ENCODE measurements at places on chromosomes 1 and 21.

- no peak for DNase-seq
Observed at GRCh38 chr1:1230656-1231399, 973 bp downstream of the SDF4 start.

DNA sequence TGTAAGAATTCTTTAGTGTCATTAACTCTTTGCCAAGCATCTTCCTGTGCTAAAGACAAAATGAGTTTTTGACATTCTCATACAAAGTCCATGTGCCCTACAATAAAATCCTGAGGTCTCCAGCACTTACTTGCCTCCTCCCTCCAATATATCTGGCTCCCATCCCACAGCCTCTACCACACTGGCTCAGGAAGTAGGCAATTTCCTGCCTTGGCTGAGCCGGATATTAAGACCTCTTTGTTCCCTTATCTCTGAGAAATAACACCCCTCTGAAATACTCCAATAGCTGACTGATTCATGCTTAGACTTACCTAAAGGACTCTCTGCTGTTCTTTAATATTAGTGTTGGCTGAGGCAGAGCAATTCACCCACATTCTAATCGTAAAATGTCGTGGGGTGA is 37.6 kb upstream of the GORAB start:
- no peak for DNase-seq

DNA sequence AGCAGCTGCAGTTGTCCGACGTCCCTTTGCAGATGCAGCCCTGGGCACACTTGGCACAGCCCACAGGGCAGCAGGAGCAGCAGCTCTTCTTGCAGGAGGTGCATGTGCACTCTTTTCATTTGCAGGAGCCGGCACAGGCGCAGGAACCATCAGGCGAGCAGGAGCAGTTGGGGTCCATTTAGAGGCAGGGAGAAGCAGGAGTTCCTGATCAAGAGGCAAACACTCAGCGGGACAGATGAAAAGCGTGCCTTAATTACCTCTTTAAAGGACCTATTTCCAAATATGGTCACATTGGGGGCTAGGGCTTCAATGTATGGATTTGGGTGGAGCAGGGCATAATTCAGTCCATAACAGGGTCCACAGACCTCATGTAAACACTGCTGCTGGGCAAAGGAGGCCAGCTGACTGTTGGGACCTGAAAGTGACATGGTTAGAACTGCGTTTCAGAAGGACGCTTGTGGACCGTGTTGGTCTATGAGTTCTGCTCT is 4.3 kb upstream of the CPLANE2 start:
- DNase-seq, result no peak

- no peak for DNase-seq
Observed at GRCh38 chr1:154880671-154881070, 10.6 kb upstream of the KCNN3 start.

DNA sequence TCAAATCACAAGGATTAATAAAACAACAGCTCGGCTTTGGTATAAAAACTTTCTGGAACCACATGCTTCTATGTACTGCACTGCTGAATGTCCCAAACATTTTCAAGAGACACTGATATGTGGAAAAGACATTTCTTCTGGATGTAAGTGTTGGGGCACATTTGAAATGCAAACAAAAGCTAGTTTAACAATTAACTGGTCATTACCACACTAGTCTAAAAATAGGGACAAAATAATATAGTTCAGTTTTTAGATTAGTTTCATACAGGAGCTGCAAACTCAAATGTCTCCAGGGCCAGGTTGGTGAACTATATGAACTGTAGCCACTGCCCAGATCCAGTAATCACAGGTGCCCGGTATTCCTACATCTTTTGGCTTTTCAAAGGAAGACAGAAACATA is 3.2 kb downstream of the IL23R start:
- DNase-seq, result no peak

- no peak for DNase-seq
Observed at GRCh38 chr1:54024358-54024757, 6.4 kb upstream of the LDLRAD1 start.

DNA sequence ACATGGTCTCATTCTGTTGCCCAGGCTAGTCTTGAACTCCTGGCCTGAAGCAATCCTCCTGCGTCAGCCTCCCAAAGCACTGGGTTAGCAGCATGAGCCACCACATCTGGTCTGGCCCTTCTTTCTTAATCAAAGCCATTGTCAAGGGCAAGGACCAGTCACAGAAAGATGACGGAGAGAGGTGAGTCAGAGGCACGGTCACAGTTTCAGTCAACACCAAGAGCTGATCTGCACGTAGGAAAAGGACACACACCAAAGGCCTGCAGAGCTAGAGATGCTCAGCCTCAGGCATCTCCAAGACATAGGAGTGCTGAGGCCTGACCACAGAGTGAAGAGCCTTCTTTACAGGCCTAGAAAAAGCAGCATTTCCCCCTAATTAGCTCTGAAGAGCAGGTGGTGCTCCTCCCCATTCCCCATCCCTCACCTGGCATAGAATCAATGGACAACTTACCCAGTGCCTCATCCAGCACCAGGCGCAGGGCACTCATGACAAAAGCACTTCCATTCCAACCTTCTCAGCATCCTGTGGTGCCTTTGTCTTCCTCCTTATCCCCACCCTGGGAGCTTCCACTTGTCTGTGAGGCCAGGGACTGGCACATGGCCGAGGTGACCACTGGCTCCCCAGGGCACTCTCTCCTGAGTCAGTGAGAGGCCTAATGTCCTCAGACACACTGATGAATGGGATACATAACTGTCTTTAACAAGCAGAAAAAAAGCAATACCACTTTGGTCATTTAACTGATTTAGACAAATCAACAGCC is 139.8 kb downstream of the AJAP1 start:
- DNase-seq, result no peak

GRCh38 chr1:231162297-231162969 is 575 bp downstream of the TRIM67 start:
- no peak for DNase-seq

DNA sequence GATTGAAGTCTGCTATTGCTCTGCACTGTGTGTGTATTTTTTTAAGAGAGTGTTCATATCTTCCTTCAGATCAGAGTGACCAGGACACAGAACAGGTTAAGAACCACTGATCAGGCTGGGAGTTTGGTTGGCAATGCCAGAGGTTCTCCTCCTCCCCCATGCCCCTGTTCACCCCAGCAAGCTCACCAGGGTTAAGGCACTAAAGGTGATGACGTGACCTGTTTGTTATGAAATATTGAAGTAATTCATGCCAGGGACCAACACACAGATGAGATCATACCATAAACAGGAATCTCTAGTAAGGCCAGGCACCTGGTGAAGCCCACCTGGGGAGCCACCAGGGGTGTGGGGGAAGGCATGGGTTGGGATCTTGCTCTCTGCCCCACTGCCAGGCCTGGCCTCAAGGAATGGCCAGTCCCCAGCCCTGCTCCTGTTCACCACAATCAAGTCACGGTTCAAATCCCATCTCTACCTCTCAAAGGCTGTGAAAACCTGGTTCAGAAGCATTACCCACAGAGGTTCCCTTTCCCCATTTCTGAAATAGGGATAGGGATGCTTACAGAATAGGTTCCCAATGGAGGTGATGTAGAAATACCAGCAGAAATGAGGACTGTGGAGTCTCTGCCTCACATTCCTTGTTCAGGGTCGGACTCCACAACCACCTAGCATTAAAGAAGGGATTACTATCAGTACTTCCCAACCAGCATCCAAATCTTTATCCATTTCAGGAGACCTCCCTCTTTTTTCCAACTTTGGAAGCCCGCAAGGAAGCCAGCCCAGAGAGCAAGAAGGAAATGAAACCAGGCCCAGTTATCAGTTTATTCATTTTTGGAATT is 2.4 kb downstream of the ID3 start:
- no peak for DNase-seq

GRCh38 chr1:177053648-177054047 is 110.9 kb downstream of the ASTN1 start:
- DNase-seq, result no peak

- no peak for DNase-seq
Observed at GRCh38 chr1:104459886-104460285, 710.2 kb downstream of the AMY1C start.

DNA sequence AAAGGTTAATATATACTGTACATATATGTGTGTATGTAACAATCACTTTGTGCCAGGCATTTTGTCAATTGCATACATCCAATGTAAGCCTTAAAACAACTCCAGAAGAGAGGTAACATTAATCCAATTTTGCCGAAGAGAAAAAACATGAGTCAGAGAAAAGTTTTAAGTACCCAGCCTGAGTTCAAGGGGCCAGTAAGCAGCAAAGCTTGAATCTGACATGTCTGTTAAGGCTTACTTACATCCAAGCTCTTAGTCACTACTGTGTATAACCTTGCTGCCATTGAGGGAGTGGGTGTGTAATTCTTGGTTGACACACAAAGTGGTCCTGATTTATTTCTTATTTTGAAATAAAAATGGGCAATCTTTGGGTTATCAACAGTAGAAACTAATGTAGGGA is 360.4 kb upstream of the LYPLAL1 start:
- DNase-seq, result no peak

DNA sequence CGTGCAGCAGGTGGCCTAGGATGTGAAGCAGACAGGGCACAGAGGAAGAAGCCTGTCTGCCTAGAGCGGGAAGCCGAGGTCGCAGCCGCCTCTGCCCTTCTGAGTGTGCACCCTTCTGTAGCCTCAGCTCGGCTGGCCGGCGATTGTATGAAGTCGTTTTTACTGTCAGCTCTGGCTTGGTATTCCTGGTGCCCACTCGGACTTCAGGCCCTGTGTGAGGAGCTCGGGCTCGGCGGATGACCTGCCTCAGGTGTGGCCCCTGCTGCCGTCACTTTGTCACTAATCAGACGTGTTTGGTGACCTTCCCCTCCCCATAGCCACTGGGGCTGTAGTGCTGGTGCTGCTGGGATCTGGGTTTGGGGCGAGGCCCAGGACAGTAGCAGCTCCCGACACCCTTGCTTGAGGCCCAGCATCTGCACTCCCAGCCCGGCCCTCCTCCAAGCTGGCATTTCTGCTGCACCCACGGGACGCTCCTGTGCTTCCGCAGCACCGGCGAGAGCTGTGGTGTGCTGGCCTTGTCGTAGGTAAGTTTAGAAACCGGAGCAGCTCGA is 18.1 kb downstream of the SLX9 start:
- DNase-seq, result no peak

DNA sequence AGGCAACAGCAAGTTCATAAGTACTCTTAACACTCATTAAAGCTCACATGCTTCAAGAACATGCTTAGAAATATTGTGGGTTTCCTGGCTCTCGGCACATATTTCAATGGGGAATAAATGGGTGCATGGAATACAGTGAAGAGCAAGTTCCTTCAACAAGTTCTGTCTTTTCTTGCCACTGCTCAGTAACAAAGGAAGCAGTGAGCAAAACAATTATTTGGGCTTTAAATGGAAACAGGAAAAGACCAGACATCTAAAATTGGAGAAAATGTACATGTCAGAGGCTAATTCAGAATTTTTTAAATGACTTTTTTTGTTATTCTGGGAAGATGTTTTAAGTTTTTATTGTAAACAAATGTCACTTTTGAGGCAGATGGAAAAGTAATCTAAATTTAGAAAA is 478.7 kb downstream of the SETD4 start:
- no peak for DNase-seq

GRCh38 chr1:30359539-30360220 is 363.7 kb downstream of the MATN1 start:
- no peak for DNase-seq

DNA sequence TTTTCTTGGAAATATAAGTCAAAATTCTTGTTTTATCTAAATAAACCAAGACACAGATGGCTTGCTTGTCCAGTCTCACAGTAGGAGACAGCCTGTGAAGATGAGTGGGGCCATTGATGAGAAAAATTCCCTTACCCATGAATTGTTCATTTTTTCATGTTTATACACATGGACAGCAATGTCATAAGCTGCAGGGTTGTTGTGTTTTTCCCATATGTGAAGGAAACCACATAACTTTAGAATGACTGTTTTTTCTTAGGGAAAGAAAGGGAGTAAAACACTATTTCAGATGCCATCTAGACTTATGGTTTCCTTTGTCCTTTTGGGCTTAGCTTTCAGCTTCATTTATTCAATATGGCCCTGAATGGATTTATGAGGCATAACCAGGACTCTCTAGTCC is 622.5 kb upstream of the NR5A2 start:
- no peak for DNase-seq

GRCh38 chr1:147168626-147169058 is 3.6 kb downstream of the PRKAB2 start:
- no peak for DNase-seq

DNA sequence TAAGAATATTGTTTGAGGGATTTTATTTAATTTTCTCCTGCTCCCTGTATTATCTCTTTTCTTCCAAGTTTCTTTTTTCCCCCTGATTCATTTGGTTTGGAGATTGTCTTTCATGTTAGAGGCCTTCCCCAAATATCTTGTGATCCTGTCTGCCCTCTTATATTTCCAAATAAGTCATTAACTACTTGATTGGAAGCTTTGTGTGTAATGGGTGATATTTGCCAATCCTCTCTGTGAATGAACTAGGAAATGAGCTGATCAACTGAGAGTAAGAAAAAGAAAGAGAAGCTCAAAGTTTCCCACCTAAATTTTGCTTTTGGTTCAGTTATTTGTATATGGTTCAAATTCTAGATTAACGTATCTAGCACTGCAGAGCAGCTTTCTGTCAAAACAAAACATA is 23.6 kb upstream of the LY9 start:
- DNase-seq, result no peak

DNA sequence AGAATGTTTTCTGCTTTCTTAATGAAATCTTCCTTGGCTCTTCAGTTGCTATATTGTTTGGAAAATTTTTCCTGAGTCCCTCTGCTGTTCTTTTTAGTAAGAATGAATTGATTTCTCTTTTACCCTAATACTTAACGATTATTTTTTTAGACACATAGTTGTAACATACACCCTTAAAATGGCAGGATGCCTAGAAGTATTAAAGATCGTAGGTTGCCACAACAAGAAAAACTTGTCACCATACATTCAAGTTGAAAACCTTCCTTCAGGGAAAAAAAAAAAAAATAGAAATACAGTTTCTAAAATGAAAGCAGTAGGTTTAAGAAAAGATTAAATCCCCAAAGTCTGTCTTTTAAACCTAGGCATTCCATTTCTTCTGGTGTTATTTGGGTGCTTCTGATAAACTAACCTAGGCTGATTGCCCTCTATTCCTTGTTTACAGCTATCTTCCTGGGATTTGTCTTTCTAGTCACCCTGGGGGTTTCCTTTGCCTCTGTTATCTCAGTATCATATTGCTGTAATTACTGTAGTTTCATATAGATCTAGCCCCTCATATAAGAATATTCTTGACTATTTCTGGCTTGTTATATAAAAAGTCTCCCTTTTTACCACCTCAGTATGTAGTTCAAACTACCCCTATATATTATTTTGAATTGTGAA is 16.8 kb downstream of the SUCO start:
- no peak for DNase-seq

DNA sequence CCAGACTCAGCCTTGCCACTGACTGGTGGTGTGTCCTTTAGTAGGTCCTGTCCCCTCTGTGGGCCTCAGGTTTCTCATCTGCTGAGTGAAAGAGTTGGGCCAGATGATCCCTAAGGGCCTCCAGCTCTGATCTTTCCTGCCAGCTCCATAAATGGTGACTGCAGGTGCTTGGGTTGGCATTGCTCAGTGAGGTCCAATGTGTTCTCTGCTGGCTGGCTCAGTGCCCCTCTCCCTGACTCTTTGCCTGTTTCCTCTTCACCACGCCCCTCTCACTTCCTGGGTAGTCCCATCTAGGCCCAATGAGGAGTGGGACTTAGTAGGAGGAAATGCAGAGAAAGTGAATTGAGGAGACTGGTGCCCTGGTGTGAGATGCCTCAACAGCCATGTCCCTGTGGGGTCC is 36.6 kb downstream of the UBE2T start:
- no peak for DNase-seq
